ENCODE measurements at places on chromosomes 3 and 15.

- no peak for DNase-seq
These were observed 2.8 kb downstream of the GPD1L start for GRCh38 chr3:32109256-32109655.

GRCh38 chr3:109072194-109072593 is 45.7 kb downstream of the MORC1 start:
- no peak for DNase-seq

DNA sequence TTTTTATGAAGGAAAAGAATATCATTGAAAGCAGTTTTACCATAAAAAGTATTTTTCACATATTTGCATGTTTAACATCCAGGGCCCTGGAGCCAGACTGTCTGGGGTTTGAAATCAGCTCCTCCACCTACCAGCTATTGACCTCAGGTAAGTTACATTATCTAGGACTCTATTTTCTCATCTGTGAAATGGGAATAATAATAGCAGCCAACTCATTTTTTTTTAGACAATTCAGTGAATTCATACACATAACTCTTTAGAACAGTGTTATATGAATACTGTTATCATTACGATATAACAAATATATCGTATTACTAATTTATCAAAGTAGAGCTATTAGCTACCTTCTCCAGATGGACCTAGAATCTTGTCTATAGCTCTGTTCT is 21.3 kb downstream of the MDFIC2 start:
- no peak for DNase-seq

GRCh38 chr3:113947372-113948014 is at the start of gene ZDHHC23:
Gene ZDHHC23 (plus strand): TSS chr3:113948013. CDS start chr3:113948803, 790 bp downstream.
- DNase-seq, result peak; percentile 76

DNA sequence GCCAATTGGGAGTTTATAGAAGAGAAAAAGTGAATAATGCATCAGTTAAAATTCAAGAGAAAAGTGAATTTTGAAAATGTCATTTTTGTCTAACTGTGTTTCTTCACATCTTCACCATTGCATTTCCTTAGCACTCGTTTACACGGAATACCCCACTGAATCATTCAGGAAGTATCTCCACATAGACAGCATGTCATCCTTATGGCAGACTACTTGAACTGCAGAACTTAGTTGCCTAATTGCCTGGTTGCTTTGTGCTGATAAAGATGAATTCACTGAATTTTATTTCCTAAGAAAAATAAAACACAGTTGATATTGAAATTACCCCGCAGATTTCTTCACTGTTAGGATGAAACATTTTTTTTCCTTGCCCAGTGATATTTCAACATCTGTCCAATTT is 627.1 kb downstream of the ROBO1 start:
- DNase-seq, result no peak

- no peak for DNase-seq
These were observed 58.4 kb downstream of the ARRDC4 start for GRCh38 chr15:98018761-98019351.

DNA sequence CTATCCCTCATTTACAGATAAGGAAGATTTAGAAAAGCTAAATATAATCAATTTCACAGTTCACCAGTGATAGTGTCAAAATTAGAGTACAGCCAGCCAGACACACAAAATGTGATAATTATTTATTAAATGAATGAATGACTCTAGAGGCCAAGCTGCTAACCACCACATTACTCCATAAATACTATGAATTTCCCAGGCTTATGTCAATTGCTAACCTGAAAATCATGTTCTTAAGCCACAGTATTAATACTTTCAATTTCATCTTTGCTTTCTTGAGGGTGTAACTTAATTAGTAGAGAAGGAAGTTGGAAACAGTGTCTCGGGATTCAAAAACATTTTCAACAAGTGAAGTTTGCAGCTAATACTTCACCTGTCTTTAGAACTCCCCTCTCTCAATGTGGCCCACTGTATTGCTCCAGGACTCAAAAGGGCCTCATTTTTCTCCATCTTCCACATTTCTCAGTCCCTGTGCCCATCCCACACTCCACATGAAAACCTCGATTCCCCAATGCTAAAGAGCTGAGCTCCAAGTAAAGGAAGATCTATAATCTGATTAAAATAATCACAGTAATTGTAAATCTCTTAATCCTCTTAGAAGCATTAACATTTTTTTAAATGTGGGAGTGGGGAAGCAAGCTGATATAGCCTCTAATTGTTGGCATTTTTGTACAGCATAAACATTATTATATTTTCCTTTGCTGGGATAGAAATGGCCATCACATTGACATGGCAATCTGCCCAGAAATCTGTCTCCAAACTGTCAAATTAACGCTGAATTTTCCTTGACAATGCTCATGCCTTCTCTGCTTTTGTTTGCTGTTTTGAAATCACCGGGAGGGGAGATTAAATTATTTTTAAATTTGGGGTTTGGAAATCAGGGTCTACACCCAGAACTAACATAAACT is 765.1 kb downstream of the ROBO1 start:
- no peak for DNase-seq

DNA sequence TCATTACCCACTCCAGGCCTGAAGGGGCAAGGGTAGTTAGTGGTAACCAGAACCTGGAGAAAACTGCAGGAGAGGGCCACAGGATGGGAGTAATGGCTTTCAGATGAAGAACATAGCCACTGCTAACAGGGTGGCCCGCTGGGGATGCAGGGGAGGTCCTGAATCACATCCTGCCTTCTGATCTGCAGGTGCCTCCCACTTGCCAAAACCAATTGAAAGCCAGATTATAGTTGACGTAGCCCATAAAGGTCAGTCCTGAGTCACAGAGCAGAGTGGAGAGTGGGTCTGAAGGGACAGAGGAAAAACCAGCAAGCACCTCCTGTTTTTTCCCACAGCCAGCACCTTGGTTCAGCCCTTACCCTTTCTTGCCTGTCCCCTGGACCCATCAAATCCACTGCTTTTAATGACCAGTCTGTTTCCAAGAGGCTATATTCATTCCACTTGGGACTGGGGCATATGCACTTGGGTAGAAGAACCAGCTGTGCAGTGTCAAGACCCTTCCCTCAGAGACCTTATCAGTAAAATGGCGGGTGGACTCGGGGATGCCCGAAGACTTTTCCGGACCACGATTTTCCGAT is 646 bp upstream of the SLC35G2 start:
- DNase-seq, result peak; percentile 80

GRCh38 chr15:73518876-73519733 is 76.1 kb downstream of the REC114 start:
- DNase-seq, result no peak

- no peak for DNase-seq
These were observed 70.2 kb downstream of the NMD3 start for GRCh38 chr3:161291191-161291901.

DNA sequence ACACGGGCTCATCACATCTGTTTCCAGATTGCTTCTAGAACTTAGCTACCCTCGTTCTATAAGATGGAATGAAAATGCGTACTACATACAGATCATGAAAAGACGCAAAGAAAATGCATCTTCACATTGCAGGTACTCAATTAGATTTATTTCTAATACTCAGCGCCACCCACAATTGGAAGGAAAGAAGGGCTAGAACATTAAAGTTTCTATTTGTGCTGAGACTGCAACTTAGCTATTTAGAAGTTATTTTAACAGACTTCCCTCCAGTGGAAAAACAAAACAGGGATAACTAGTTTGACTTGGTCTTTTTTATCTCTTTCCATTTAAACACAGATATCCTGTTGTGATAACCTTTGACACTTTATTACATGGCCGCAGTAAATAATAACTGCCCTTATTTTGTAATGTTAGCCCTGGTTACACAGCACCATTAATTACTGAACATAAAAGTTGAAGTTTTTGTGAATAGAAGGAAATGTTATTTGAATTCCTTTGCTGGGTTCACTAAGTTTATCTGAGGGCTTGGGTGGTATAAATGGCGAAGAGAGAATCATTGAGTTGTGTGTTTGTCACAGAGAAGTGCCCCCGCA is 86.9 kb upstream of the SLC25A26 start:
- no peak for DNase-seq

DNA sequence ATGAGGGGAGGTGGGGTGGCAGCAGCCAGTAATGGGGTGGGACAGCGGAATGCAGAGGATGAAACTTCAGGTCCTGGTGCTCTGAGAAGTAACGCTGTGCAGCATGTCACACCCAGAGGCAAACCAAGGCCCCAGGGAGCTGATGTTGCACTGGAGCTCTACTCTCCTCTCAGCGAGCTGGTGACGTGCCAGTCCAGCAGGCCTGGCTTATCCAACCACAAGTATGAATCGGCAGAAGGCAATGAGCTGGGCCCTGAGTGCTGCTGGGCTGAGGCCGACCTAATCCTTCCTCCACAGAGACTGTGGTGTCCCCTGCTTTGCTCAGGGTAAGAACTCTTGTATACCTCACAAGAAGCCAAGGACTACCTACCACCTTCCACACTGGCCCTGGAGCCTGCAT is 30.5 kb downstream of the CD86 start:
- DNase-seq, result no peak

DNA sequence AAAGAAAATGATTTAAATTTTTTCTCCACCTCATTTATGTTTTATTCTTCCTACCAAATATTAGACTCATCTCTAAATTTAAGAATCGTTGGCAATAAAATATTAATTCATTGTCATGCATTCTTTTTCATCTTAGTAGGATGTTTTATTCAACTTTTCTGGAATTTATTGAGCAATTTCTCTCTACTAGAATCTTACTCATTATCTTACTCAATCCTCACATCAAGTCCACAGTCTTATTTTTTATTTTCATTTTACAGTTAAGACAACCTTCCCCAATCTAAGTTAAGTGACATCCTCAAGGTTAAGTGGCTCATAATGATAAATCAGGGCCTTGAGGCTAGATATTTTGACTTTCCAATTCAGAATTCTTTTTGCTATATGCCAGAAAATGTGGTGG is 15.9 kb upstream of the ALDH1A2 start:
- DNase-seq, result no peak

- no peak for DNase-seq
These were observed 942 bp downstream of the ELP6 start for GRCh38 chr3:47512416-47513124.

- no peak for DNase-seq
These were observed 75.6 kb downstream of the ADAMTS17 start for GRCh38 chr15:100266166-100266565.

- no peak for DNase-seq
These were observed 23.3 kb downstream of the CCDC13 start for GRCh38 chr3:42749753-42750231.

GRCh38 chr15:72838311-72838731 is 54.8 kb upstream of the ADPGK start:
- no peak for DNase-seq

DNA sequence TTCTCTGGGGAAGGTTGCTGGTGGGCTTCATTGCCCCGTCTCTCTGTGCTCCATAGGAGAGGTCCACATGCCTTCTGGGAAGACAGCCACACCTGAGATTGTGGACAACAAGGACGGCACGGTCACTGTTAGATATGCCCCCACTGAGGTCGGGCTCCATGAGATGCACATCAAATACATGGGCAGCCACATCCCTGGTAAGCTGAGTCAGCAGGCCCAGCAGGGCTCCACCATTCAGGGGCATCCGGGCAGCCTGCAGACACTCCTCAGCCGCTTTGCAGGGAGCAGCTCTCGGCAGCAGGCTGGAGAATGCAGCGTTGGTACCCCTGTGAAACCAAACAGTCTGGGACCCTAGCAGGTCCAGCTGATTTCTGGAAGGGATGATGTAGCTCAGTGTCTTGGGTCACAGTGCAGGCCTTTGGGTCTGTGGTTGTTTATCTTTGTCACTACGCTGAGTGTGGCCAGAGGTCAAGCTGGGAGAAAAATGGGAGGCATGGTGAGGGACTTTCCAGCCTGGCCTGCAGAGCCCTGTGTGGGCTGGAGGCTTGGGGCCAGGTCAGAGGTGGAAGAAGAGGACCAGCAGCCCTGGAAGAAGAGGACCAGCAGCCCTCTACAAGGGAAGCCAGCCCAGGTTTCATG is 67.2 kb downstream of the DNASE1L3 start:
- DNase-seq, result no peak

- no peak for DNase-seq
These were observed 150.5 kb downstream of the WDR76 start for GRCh38 chr15:43977072-43977884.

- no peak for DNase-seq
These were observed 35.0 kb upstream of the DENND4A start for GRCh38 chr15:65827065-65827464.

GRCh38 chr15:101545548-101546505 is 56.3 kb upstream of the PCSK6 start:
- DNase-seq, result no peak

DNA sequence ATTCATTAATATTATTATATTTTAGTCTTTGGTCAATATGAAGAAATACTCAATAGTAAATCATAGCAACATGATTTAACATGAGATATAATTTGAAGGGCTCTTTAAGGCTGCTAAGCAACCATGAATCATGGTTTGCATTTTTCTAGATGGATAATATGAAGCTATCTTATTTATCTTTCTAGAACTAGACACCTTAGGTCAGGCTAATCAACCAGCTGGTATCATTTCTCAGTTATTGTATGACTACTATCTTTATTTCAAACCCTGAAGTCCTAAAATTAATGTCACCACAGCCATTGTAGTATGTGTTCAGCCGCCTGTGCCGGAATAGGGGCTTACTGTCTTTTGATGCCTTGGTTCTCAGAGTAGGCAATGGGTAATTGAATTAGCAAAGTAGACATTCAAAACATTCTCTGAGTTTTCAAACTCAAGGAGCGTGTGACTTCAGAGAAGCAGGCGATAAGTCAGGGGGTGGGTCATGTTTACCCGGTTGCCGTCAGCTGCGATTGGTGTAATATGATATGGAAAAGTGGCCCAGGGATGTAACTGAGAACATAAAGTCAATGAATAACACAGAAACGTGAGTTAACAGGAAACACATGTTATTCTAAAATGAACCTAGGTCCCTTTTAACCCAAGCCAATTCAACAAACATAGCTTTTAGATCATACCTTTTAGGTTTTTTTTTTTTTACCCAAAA is 93.4 kb upstream of the CTDSPL start:
- no peak for DNase-seq

GRCh38 chr15:36370051-36370730 is 209.2 kb upstream of the CDIN1 start:
- no peak for DNase-seq

GRCh38 chr3:175598740-175599139 is 739.6 kb downstream of the NAALADL2 start:
- DNase-seq, result no peak

GRCh38 chr3:49461443-49462171 is 8.5 kb upstream of the DAG1 start:
- DNase-seq, result no peak

- DNase-seq, result no peak
These were observed 34.6 kb upstream of the DUSP7 start for GRCh38 chr3:52090933-52091468.

DNA sequence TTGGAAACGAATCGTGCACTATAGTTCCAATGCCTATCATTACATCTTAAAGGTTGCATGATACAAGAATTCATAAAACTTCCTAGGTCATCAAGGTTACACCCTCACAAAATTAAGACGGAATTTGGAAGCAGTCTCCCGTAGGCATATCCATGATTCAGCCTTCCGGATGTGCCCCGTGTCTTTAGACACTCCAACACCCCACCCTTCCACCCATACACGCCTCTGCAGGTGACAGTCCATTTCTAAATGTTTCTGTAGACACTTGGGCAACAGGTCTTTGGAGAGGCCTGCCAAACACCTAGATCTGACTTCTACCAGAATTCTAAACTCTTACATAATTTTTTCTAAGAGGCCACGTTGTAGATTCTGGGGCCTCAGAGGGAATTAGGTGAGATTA is 49.8 kb downstream of the LDHAL6B start:
- no peak for DNase-seq

GRCh38 chr15:89472785-89473256 is 23.6 kb downstream of the RHCG start:
- peak; percentile 33 for DNase-seq

Data from NCI-H774 (cell line).